ENCODE measurements at places on chromosomes 4 and X.

DNA sequence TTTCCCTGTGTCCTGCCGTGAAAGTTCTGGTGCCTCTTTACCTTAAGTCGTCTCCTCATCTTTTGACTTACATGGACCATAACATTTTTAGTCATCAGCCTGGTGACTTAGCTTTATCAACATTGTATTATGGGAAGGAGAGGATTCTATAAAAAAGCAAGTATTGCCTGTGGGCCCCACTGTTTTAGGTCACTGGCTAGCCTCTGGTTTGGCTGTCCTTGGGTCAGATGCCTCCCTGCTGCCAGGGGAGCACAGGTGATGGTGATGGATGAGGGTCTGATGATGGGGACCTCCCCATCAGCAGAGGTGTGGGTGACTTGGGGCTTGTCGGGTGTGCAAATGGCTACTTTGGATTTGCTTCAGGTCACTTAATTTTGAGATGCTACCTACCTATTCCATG, 51.8 kb downstream of the FAM193A start:
- DNase-seq: no peak

GRCh38 chrX:8520178-8520577, 55.5 kb downstream of the VCX3B start:
- DNase-seq: no peak

DNA sequence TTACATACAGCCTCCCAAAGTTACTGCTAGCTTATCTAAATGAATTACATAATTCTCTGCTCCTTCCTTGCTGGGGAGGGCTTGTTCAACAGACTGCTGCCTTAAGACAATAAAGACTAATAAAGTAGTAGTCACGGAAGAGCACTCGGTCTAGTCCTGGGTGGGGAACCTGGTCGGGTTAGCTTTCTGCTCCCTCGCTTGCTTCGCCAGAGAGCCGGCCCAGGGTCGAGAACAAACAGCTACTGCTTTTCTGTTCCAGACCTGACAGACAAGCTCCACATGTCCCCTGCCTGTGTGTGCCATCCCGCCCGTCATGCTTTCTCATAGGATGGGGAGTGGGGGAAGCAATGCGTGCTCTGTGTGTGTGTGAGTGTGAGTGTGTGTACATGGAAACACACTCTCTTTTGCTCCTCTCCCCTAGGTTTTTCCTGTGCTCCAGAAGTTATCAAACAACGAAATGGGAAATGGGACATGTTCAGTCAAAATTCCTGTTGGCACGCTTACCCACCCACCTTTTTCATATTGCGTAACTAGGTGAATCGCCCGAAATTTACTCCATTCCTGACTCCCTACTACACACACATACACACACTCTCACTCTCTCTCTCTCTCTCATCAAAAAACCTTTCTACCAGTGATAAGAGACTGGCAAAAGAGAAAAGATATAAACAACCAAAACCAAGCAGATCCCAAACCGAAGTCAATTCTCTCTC, 1.3 kb downstream of the NPY1R start:
- DNase-seq: peak; percentile 56

DNA sequence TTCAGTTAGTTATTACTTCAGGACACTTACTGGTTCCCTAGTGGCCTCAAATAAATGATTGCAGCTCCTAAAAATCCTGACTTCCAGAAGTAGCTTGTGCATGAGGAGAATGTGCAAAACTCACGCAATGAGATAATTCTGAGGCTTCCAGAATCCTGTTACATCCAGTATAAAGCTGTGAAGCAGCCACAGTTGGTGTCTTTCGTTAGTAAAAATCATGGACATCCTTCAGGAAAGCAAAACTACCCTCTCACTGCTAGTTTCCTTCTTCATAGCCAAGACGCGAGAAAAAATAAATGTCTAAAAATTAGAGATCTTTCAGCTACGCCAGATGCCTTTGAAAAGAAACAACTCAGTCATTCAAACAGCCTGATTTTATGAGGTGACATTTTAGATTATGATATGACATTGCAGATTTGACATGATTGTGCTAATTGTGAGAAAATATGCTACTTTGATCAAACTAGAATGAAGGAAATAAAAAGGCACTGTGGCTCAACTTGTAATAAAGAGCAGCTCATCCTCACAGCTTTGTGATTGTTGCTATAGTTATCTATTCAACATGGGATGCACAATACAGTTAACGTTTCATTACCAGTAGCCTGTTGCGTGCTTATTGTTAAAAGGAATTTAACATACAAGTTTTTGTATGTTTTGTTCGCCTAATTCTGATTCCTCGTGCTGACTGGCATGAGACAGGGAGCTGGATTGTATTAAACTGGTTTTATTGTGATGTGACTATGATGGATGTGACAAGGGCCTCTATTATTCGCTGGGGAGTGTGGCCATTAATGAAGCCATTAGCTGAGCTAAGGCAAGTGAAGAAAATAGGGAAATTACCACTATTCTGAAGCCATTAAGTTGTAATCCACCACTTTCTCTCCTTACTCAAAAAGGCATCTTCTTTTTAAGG, 40.5 kb downstream of the AFF2 start:
- no peak for DNase-seq

DNA sequence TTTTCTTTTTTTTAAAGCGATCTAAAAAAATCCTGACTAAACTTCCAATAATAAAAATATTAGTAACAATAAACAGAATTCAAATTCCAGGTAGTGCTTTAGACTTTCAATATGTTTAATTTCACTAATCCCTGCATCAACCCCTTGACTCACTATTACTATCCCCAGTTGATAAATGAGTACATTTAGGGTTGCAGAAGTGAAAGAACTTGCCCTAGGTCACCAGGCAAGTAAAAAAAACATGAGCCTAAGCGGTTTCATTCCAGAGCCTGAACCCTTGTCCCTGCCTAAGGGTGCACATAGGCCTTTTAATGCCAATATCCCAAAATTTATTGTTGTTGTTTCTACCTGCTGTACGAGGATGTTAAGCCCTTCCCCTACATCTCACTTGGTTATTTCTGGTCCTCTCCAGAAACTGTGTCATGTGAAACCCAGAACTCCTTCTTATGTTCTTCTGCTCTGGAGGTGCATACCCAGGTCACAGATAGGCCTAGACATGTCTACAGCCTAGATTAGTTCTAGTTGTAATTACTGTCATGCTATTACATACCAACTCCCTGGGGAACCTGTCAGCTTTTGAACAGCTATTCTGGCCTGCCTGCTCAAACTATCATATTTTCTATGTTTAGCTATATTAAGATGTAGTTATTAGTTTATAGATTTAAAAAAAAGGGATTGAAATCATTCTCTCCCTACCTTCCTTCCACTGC, 244.5 kb upstream of the PITX2 start:
- DNase-seq: no peak

- DNase-seq: no peak
Observed at GRCh38 chr4:61301271-61301670, 101.1 kb downstream of the ADGRL3 start.

DNA sequence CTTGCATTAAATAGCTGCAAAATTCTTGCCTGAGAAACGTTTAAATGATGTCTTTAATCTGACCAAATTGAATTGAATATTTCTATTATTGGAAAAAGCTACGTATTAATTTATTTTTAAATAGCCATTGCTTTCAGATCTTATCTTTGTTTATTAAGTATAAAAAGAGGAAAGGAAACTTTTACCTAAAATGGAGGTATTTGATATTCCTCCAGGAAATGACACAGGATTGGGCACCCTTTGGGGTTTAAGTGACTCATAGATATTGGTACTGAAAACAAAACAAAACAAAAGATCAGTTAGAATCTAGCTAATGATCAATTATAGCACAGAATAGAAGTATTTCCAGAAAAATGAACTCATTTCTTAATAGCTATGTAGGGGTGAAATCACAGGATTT, 34.1 kb downstream of the PLS3 start:
- no peak for DNase-seq

GRCh38 chr4:110211007-110211769, 12.8 kb upstream of the ELOVL6 start:
- no peak for DNase-seq

DNA sequence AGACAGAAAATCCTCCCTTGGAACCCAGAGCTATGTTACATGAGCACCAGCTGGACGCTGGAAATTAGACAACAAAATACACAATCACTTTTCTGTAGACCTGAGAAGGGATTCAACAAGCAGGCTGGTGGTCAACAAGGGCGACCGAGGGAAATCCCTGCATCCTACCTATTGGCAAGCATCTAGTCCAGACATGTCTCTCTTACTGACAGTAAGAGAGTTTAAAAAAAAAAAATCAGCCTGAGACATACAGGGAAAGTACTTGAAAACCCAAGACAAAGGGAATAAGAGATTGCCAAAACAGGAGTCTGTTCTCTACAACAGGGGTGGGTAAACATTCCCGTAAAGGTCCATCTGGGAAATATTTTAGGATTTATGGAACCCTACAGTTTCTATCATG, 108.0 kb downstream of the KDR start:
- DNase-seq: no peak

DNA sequence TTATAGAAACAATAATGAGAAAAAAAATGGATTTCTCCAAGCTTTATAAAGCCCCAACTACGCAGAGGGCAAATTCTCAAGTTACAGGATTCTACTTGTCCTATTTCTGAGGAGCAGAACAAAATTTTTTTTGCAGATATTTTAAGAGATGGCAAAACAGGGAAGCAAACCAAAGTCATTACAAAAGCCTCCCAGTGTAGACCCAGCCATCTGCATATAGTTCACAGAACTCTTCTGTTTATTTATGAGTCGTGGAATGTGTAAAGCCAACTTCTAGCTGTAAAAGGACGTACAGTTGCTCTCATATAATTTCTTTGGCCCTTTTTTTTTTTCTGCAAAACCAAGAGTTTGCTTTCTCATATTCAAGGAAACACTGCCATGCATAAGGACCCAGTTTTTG, 120.4 kb downstream of the PCDH7 start:
- no peak for DNase-seq

- no peak for DNase-seq
Observed at GRCh38 chr4:6984612-6985425, 58.4 kb upstream of the TADA2B start.

GRCh38 chr4:12612876-12613275, 871.3 kb downstream of the RAB28 start:
- no peak for DNase-seq

DNA sequence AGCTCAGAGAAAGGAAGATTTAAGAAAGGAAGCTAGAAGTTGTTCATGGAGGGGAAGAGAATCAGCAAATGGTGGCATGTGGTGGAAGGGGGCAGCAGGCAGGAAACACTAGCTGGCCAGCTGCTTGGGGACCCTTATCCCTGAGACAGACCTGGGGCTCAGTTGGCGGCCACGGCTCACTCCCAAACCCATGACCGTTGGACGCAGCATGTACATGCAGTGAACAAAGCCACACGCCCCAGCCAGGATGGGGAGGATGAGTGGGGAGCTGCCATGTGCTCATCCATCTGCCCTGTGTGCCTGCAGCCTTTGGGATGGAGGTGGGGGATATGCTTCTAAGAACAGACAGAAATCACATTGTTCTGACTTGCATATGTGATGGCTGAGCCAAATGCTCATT, 155.2 kb upstream of the PABPC5 start:
- no peak for DNase-seq

- DNase-seq: no peak
Observed at GRCh38 chrX:38102875-38103274, 96.5 kb downstream of the SYTL5 start.

DNA sequence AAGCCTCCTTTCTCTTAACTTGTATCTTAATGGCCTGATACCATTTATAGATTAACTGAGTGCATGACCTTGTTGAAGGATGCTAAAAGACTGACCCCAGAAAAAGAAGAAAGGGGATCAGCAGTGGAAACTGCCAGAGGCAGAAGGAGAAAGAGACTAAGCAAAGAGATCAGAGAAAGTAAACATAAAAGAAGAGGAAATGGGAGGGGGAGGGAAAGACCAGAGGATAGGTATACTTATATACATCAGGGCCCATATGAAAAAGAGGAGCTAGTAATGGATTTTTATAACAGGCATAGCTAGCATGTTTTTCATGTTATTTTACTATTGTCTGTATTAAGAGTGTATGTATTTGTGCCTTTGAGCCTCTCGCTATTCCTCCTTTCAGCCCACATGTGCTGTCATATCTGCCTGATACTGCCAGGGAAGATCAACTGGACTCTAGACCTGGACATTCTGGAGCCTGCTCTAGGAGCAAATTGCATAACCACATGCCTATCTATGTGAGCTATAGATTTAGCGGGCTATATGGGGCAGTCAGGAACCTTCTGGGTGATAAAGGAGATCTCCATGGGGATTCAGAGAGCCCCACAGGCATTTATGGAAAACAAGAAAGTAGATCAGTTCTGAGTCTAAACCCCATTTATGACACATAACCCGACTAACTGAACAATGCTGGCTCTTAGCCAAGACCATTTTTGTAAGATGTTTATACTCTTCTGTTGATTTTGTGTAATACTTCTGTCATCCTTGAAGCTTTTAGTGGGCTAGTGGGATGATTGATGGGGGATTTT, 13.4 kb upstream of the SNX12 start:
- DNase-seq: no peak

- no peak for DNase-seq
Observed at GRCh38 chrX:119899125-119899524, 3.4 kb downstream of the AKAP14 start.

DNA sequence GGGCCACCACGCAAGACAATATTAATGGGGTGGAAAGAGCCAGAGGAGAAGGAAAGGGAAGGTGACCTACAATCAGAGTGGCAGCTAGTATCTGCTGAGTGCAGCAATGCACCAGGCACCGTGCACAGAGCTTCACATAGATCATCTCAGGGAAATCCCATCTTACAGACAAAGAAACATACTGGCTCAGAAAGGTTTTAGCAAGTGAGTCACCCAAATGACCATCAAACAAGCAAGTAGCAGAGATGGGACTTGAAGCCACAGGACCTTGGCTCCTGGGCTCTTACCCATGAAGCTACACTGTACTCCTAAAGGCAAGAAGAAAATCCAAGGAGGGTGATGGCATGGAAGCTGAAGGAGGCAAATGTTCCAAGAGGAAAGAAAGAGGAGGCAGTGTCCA, 6.8 kb downstream of the ANXA5 start:
- no peak for DNase-seq

- no peak for DNase-seq
Observed at GRCh38 chrX:29824176-29824906, 391.0 kb upstream of the MAGEB2 start.

GRCh38 chr4:77193511-77194102, 36.6 kb downstream of the CCNG2 start:
- peak; percentile 70 for DNase-seq

All from right lobe of liver (tissue), 6 donors.